Stimulated activated CD4-positive, alpha-beta T cell treated with anti-CD3 and anti-CD28 coated beads, Interleukin-1b, Interleukin-23, amount 100 ng/mL, for 4 hours (primary cell): ENCODE measurements at places on chromosomes 1 and 21.

DNA sequence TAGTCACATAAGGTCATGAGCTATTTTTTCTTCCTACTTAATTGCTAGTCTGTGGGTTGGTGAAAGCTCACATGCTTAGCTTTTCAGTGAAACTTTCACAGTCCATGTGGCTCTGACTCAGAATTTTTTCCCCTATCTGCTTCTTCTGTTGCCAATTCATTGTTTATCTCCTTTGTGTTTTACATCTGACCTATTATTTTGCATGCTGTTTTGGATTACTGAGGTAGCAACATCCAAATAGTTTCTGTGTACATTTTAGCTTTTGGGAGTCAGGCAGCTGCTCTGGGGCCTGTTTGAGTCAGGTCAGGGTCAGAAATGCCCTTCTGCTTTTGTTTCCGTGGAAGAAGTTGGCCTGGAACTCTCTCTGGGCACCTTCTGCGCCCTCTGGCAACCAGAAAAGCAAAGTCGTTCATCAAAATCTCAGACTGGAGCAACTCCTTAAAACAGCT is 40.0 kb downstream of the ROR1 start:
- DNase-seq = no peak

- no peak for DNase-seq
Observed at GRCh38 chr1:56339093-56339492, 240.3 kb downstream of the PLPP3 start.

DNA sequence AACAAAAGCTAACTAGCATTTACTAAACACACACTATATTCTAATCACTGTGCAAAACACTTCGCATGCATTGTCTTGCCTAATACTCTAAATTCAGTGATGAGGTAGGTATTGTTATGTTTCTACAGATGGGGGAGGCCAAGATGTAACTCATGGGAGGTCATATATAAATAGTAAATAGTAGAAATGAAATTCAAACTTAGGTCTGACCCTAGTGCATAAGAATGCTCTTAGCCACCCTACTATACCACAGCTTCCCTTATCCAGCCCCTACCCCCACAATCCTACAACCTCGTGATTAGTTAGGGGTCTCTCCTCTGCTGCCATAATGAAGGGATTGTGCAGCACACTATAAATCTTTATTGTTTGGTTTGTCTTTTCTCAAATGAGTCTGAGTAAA is 3.3 kb downstream of the PFDN2 start:
- DNase-seq = no peak

DNA sequence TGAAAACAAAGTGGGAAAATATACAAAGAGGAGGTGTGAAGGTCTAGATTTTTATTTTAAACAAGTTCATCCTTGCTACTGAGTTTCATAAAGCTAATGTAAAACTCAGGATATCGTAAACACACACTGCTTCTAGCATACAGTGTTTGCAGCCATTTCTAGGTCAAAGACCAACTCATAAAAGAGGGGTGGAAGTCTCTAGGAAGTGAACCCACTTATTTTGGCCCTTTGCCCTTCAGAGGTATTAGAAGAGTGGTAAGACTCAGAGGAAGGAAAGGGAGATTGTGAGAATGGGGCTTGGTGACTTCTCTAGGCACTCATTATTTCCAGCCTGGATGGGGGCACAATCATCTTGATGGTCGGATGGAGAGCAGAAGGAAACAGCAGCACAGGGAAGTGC is 91.2 kb downstream of the TNFSF18 start:
- DNase-seq = no peak

GRCh38 chr1:29647581-29647980 is 411.3 kb downstream of the PTPRU start:
- DNase-seq = no peak

- no peak for DNase-seq
Observed at GRCh38 chr1:11778336-11778735, 16.3 kb downstream of the C1orf167 start.

DNA sequence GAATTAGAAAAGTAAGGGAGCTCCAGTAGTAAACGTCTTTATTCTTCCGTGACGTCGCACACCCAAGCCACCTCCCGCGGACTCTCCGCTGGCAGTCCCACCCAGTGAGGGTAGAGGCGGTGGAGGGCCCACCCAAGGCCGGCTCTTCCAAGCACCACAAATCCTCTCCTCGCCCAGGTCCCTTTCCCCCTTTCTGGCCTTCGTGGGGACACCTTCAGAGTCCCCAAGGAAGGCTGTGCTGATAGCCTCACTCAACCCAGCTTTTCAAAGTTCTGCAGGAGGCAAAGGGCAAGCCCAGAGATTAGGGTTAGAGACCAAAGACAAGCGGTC is 349 bp upstream of the GPN2 start:
- DNase-seq = no peak

GRCh38 chr1:28663871-28664470 is 4.6 kb upstream of the GMEB1 start:
- DNase-seq = no peak

DNA sequence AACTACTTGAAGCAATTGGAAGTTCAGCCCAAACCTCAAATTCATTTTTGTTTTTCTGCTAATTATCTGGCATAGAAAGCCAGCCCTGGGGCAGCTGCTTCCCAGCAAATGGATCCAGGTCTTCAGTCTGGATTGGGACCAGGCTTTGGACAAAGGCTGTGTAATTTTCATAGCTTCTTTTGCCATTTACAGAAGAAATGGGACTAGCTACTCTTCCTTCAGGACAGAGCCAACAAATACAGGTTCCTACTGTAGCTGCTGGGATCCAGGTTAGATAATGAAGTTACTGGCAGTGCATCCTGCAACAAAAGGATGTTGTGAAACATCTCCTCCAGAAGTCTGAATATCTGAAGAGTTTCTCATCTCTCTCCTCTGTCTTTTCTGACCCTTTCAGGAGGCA is 171.5 kb upstream of the CAMK1G start:
- no peak for DNase-seq

DNA sequence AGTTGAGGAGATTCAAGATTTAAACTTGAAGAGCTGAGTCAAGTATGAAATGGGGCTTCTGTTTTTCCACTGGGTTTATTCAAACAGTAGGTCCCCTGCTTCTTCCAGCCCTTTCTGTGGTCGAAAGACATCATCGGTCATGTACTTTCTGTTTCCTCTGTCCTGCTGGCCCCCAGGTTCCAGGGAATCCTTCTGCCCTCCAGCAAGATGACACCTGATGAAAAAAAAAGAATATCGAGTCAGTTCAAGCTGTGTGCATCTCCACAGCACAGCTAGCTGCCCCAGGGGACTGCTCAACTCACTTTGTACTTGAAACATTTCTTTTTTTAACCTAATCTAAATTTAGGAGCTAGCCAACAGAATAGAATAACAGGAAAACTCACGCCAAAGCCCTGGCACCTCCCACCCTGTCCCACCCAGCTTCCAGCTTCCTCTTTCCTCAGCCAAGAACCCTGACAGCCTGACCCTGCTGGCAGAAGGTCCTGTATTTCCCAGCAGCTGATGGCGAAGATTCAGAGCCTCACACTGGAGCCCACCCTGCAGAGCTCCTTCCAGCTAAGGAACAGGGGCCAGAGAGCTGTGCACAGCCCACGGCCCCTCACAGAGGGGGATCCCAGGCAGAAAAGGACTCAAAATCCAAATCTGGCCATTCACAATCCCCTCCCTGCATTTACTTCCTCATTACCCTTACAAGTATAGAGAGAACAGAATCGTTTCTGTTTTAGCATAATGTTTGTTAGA is 176.5 kb downstream of the PSMG1 start:
- no peak for DNase-seq

DNA sequence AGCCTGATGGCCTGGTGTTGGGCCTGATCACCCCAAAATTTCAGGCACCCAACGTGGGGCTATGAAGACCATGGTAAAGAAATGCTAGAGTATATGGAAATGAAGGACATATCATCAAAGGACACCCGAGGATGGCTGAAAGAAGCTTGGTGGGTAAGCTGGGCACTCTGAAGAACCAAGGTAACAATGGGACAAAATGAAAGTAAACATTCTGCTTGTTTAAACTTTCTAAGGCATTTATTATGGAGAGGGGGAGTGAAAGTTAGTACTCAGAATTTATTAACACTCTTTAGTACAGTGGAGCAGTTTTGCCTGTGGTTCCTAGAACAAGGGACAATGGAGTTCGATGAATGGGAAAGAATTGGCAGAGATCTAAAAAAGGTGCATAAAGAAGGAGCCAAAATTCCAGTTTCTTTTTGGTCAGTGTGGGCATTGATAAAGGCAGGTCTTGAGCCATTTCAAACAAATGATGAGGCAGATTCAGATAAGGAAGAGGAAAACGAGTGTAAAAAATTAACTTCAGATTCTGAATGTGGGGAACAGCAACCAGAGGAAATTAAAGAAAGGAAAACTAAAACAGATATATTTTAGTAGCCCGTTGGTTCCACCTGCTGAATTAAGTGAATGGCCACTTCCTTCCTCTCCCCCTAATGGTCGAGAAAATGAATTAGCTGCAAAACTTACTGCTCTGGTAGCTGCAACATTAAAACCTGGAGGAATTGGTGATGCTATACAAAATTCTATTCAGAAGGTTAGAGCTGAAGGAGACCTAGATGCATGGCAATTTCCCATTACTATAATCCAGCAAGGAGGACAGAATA is 8.4 kb upstream of the PM20D1 start:
- no peak for DNase-seq

DNA sequence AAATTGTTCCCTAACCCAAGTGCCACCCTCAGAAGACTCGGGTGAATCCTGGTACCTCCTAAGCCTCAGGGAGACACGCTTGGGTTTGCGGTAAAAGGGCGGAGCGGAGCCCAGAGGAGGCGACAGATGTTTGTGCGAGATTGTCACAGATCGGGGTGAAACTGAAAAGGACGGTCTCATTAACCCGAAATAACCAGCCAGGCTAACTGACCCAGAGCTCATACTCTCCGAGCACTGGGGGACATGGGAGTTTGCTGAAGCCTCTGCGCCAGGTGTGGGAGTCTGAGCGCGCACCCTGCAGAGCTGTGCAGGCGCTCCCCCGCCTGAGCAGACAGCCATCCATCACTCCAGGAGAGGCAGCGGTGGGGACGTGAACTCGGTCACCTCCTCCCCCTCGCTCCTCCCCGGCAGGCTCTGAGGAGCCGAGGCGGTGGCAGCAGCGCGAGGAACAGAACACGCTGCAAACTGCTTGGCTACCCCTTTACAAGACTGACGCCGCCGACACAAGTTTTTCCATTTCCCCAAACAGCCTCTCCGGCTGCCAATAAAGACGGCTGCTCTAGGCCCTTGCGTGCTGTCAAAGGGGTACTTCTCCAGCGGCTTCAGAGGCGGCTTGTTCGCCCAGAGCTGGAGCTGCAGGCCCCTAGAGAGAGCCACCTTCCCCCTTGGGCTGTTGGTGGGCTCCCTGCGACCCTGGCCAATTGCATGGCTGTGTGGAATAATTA is 43.5 kb downstream of the RRAGC start:
- DNase-seq = no peak

- DNase-seq = no peak
Observed at GRCh38 chr1:86567878-86568277, 21.0 kb downstream of the CLCA4 start.

DNA sequence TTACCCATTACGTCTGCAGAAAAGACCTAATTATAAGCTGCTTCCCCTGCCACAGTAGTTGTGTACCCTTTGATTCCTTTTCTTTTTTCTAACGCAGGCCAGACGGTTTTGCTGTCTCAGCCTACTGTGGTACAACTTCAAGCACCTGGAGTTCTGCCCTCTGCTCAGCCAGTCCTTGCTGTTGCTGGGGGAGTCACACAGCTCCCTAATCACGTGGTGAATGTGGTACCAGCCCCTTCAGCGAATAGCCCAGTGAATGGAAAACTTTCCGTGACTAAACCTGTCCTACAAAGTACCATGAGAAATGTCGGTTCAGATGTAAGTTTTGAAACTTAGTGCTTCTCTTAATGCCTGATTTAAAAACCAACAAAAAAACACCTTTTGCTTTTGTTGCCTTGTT is 35.8 kb downstream of the ATF6 start:
- no peak for DNase-seq

DNA sequence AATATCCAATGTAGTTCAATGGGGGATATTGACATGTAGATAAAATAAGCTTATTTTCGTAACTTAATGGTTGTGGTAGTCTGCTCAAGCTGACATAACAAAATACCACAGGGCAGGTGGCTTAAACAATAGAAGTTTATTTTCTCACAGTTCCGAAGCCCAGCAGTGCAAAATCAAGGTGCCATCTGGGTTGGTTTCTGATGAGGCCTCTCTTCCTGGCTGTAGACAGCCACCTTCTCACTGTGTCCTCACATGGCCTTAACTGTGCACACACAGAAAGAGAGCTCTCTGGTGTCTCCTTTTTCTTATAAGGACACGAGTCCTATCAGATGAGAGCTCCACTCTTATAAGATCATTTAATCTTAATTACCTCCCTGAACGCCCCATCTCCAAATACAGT is 64.8 kb upstream of the IPO9 start:
- DNase-seq = no peak

DNA sequence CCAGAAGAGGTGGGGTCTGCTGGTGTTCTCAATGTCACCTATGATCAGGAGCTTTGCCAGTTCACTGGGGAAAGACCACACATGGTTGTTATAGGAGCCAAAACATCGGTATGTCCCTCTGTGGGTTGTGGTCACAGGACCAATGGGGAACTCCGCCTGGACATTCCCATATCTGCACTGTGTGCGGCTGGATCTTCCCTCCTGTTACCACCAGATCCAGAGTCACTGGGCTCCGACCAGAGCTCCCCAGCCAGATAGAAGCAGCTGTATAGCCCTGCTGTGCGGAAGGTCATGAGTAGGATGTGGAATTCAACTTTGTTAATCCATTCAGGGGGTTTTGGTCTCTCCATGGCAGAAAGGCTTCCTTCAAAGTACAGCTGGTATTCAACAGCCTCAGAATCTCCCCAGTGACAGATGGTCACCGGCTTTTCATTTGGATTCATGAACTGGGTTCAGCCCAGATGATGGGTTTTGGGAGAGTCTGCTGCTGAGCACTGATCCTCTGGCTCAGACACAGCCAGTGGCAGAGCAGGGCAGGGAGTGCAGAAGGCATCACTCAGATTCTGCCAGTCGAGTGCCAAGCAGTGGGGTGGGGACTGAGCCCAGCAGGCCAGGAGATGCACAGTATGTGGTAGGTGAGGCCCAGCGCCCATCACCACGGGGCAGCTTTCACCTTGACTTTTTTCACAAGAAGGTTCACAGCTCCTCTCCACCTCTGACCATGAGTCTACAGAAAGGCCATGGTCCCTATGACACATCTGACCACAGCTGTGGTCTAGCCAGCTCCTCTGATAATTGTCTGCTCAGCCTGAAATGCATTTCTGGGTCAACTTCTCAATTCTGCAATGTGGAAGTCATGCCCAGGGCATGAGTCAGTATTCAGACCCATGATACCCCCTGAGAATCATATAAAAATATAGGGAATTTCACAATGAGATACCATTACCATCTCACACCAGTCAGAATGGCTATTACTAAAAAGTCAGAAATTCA is 2.9 kb upstream of the SHCBP1L start:
- no peak for DNase-seq

DNA sequence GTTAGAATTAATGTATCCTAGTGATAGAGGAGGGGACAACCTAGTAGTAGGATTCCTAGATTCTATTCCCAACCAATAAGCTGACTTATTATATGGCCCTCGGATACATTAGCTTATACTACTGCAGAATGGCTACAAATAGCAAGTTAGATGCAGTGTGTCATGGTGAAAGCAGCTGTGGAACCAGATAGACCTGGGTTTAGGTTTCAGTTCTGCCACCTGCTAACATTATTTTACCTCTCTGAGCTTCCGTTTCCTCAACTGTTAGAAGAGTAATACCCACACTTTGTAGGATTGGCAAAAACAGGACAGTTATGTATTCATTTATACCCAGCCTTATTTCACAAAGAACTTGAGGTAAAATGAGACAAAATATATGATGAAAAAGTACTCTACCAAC is 21.6 kb upstream of the MAGOH start:
- DNase-seq = no peak

- DNase-seq = no peak
Observed at GRCh38 chr1:76942549-76942948, 75.3 kb downstream of the ST6GALNAC5 start.

- no peak for DNase-seq
Observed at GRCh38 chr1:159282118-159282517, 20.0 kb upstream of the FCER1A start.
